ENCODE measurements at places on chromosomes 7 and 10. TPM values are rescaled to one million over a fixed set of nuclear protein-coding genes. Genes with fewer than 3 reads are reported as not detected.

DNA sequence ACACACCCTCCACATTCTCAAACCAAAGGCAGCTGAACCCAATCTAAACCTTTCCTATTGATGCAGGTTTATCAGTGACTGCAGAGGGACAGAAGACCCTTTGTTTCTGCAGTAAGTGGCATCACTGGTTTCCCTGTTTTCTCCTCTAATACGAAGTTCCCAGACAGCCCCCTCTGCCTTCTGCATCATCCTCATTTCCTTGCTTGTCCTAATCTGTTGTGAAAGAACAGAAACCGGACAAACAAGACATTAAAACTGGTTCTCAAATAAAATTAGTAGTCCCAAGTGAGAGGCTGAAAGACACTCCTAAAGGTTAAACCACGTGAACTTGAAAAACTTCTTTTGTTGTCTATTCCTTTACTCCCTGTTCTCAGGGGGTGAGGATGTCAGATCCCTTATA, 10.1 kb upstream of the ADRB1 start:
- DNase-seq: no peak

- no peak for DNase-seq
These were observed 190.8 kb downstream of the GATA3 start for GRCh38 chr10:8245131-8245813.

DNA sequence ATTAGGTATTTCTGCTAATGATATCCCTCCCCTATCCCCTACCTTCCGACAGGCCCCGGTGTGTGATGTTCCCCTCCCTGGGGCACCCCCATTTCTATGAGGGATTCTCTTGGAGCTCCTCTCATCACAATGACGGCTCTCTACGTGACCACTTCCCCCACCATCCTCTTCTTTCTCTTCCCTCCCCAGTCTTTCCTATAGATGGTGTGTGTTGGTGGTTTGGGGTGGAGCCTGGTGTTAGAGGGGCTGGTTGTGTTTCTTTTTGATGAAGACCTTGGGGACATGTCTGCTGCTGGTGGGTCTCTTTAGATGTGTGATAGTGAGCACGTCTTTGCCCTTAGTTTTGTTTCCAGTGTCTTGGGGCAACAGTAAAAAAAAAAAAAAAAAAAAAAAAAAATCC, 28.6 kb downstream of the RPS24 start:
- no peak for DNase-seq

GRCh38 chr10:55500931-55501559, 700.0 kb upstream of the PCDH15 start:
- no peak for DNase-seq

- no peak for DNase-seq
These were observed 126.3 kb downstream of the CACNA2D1 start for GRCh38 chr7:82317257-82317721.

DNA sequence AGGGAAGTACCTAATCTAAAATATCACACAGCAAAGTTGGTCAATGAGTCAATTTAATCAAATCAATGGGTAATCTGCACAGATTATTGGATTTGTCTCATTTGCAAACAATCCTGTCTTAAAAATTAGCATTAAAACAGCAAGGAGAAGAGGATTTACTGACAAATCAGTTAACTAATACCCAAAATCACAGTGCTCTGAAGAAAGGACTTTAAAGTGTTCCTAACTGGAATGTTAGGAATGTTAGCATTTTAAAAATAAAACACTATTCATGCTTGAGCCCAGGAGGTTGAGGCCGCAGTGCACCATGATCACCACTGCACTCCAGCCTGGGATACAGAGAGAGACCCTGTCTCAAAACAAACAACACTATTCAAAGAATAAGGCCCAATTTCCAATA, 83.1 kb downstream of the CHCHD3 start:
- DNase-seq: no peak

DNA sequence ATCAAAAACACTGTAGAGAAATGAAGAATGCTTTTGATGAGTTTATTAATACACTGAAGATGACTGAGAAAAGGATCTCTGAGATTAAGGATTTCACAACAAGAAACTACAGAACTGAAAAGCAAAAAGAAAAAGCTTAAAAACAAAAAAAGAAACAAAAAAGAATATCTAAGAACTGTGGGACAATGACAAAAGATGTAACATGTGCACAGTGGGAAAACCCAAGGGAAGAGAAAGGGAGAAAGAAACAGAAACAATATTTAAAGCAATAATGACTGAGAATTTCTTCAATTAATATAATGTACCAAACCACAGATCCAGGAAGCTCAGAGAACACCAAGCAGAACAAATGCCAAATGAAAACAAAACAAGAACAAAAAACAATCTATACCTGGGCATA, 42.2 kb downstream of the TFEC start:
- no peak for DNase-seq

GRCh38 chr7:47071866-47072265, 510.0 kb downstream of the TNS3 start:
- DNase-seq: no peak

DNA sequence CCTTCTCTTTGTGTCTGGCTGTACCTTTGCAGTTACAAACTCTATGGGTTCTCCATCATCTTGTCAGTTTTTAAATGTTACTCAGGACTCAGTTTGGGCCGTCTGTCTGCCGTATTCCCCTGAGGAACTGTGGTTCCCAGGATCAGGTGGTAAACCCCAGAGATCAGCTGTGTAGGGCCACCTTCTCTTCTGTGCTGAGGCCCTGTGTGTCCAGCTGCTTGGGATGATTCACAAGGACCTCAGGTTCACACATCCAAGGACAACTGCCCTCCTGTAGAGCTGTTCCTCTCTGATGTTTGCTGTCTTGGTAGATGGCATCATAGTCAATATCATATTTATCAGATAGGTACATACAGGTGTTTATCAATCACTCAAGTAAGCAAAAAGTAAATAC, 24.5 kb downstream of the CUL1 start:
- no peak for DNase-seq

GRCh38 chr7:155461631-155462030, 3.7 kb downstream of the EN2 start:
- DNase-seq: no peak

DNA sequence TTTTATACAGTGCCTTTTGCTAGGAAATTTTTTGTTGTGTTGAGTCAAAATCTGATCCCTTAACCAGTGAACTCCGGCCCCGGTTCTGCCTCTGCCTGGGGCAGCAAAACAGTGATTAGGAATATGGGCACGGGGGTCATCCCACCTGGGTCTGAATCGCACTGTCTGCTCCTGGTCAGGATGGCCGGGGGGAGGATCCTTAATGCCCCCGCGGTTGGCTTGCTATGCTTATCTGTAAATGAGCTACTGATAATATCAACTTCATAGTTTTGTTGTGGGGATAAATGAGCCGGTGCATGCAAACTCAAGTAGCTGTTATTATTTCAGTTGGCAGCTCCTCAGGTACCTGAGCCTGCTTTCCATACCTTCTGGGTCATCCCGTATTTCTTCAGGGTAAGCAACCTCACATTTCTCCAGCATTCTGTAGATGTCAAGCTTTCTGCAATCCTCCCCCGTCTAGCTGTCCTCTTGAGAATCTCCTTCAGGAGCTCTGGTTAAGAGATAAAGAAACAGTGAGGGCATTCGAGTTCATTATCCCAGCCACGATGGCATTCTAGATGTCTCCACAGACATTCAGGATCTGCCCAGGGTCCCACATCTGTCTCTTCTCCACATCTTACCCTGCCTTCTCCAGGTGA, 592.2 kb downstream of the SDK1 start:
- DNase-seq: no peak

GRCh38 chr10:63103971-63104409, 29.1 kb upstream of the NRBF2 start:
- no peak for DNase-seq

DNA sequence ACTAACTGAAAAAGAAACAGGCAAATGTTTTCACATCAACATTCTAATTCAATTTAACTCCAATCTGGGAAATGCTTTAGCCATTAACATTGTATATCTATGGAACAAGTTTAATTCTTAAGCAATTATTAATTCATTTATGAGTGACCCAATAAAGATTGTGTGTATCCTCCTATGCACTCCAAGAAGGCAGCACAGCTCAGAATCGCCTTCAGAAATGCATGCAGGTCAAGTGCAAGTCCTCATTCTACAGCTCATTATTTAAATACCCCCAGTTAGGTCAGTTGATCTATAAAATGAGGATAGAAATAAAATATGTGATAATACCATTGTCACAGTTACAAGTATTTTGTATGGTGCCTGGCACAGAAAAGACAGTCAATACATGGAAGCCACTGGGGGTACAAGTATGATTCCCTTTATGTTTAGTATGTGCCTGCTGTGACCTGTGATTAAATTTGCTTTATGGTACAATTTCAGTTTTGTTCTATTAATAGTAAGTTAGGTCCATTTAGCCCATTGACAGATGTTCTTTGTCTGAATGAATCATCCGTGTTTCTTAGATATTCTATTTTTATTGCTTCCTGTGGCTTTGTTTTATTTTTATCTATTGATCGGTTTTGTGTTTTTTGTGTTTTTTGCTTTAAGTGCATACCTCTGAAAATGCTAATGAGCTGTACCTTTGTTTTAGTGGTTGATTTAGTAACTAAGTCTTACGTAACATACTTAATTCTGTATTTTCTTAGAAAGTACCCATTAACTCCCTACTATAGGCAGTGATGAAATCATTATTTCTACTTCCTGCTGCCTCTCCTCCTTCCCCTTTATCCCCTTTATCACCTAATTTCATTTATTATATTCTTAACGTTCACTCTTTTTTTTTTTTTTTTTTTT, 42.8 kb downstream of the CPXM2 start:
- DNase-seq: no peak

DNA sequence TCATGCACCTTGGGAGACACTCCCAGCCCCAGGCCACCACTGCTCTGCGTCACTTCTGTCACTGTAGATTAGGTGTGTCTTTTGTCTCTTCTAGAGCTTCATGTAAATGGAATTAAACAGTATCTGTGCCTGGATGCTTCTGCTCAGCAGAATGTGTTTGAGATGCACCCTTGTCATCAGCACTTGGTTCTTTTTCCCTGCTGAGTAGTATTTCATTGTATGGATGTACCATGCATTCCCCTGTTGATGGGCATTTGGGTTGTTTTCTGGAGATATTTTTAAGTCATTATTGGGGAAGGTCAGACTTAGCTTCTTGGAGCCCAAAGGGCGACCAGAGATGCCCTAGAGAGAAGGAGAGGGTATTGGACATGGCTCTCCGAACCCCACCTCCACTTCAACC, 124.3 kb upstream of the MACROH2A2 start:
- no peak for DNase-seq

- no peak for DNase-seq
These were observed 68.0 kb downstream of the DIP2C start for GRCh38 chr10:621513-621912.

- no peak for DNase-seq
These were observed 31.3 kb downstream of the TACC2 start for GRCh38 chr10:122020226-122020625.

GRCh38 chr7:128793181-128793547, 1.4 kb downstream of the CCDC136 start:
- no peak for DNase-seq

DNA sequence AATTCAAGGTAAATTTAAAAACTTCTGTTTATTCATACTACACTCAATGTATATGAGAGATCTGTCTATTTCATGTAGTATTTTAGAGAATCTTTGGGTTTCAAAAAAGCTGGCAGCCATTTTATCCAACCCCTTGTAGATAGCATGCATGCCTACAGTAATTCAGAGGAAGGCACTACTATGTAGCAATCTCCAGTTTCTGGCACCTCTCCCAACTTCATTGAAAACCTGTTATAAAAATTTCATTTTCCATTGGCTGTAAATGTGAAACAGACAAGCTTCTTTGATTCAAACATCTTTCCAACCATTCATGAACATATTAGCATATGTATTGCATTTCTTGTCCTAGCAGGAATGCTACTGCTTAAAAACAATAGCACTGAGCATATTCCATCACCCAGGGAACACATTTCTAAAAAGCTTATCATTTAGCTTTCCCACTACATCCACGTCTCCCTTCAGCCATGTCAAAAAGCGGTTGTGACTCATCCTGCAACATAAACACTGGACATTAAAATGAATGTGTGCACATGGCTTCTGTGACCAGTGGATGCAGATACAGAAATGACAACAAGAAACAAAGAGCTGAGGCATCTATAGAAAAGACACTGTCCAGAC, 330.4 kb upstream of the AOAH start:
- DNase-seq: no peak

DNA sequence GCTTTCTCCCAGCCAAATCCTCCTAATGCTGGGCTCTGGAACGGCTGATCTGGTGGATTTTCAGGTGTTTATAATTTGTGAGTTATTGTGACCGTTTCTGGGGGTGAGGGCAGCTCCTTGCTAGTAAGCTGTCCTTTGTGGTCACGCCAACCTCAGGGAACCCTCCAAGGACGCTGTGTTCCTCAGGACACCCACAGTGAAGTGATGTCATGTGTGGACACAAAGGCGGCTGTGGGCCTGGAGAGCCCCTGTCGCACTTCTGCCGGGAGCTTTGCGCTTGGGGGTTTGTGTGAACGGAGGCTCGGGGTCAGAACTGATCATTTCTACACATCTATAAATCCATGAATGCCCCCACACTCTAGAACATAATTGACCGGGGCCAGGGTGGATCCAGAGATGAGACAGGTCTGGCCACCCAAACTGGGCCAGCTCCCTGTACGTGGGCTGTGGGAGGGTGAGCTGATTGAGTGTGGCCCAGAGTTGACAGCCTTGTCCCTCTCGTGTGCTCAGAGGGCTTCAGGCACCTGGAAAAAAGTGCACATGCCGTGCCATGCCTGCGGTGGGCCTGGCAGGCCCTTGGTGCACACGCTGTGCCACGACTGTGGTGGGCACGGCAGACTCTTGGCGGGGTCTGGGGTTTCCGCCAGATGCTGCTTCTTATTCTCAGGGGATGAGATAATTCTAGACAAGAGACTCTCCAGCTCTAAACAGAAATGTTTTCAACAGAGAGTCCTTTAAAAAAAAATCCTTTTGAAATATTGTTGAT, 130.2 kb downstream of the VIPR2 start:
- DNase-seq: no peak

DNA sequence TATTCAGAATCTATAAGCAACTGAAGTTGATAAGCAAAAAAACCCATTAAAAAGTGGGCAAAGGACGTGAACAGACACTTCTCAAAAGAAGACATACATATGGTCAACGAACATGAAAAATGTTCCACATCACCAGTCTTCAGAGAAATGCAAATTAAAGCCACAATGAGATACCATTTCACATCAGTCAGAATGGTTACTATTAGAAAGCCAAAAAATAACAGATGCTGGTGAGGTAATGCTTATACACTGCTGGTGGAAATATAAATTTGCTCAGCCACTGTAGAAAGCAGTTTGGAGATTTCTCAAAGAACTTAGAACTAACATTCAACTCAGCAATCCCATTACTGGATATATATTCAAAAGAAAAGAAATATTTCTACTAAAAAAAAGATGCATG, 332.8 kb upstream of the PLXDC2 start:
- DNase-seq: no peak

GRCh38 chr10:60978287-60979115, 34.5 kb upstream of the RHOBTB1 start:
- DNase-seq: no peak

GRCh38 chr10:33559105-33559504, 224.6 kb upstream of the NRP1 start:
- DNase-seq: no peak

CFAP46 gene
- total RNA-seq: 1.1 TPM

TAC1 gene
- 5.9 TPM for total RNA-seq

CALHM3 gene
- total RNA-seq: not detected

FFAR4 gene
- 0.31 TPM for total RNA-seq

AOC1 gene
- not detected for total RNA-seq

C10orf53 gene
- not detected for total RNA-seq

SNCG gene
- 132 TPM for total RNA-seq

COL13A1 gene
- total RNA-seq: 1.0 TPM

EGFR gene
- 125 TPM for total RNA-seq

LIPN gene
- 0.31 TPM for total RNA-seq

OR9A2 gene
- 0.71 TPM for total RNA-seq

OTUD1 gene
- 33.9 TPM for total RNA-seq

DENND2A gene
- 37.6 TPM for total RNA-seq
